ENCODE measurements at places on chromosomes 1 and 21. TPM values are rescaled to one million over a fixed set of nuclear protein-coding genes. Genes with fewer than 3 reads are reported as not detected.

Gene MAP1LC3C
- total RNA-seq, result 2.3 TPM

Gene DCDC2B
- not detected for total RNA-seq

Gene TMEM54
- 56.6 TPM for total RNA-seq

Gene KCNE2
- total RNA-seq, result not detected

Gene AMY2A
- 4.7 TPM for total RNA-seq

Gene FAM72B
- 0.42 TPM for total RNA-seq

Gene PKLR
- total RNA-seq, result not detected

Gene CENPL
- 3.3 TPM for total RNA-seq

Gene PCP4L1
- 0.68 TPM for total RNA-seq

Gene KRTAP20-1
- total RNA-seq, result not detected

Gene CAMSAP2
- 60.7 TPM for total RNA-seq

Gene DEGS1
- 111 TPM for total RNA-seq
